ENCODE measurements at places on chromosomes 3 and 15.
A peak's percentile ranks its signal among the peaks of the same experiment; 100 is the strongest.

DNA sequence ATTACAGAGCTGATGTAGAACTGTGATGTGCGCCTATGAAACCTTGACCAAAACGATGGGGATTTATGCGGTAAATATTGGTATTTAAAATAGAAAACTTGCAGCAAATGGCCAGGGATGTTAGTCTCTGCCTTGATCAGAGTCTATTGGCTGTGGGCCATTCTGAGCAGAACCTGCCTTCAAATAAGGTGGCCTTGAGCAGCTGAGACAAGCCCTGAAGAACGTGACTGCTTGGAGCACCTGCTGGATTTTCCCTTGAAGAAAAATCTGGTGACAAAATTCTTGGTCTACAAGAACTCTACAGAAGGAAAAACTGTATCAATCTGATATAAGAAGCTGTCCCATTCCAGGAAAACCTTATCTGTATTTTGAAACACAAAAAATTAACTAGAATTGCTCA lies 820.1 kb upstream of the EPHA6 start:
- no peak for DNase-seq

DNA sequence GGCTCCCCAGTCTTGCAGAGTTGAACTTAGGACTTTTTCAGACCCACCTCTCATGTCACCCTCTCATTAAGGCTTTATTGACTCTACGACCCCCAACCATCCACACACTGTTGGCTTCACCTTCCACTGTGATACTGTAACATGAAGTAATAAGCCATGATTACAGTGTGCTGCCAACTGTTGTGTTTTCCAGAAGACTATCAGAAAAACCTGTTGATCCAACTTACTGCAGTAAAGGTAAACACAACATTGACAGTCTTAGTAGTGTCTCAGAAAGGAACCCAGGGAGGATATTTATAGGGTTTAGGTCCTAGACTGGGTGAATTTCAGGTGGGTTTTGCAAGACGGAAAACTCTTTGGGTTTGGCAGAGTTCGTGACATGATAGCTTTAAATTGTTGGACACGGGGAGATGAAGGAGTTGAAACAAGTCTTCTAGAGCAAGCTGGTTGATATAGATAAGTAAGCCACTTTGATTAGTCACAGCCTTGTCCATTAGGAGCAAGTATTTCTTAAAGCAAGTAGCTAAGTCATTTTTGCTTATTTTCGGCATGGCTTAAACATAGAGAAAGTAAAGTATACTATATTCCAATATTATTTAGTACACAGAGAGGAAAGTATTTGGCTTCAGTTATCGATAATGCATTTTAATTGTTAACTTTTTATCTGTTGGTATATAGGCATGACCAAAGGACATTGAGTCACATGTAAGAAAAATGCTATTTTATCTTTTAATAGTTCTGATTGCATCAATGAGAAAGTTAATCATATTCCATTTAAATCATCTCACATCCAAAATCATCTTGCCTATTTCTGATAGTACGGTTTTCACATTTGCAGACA lies 2.4 kb upstream of the COL6A5 start:
- no peak for DNase-seq

DNA sequence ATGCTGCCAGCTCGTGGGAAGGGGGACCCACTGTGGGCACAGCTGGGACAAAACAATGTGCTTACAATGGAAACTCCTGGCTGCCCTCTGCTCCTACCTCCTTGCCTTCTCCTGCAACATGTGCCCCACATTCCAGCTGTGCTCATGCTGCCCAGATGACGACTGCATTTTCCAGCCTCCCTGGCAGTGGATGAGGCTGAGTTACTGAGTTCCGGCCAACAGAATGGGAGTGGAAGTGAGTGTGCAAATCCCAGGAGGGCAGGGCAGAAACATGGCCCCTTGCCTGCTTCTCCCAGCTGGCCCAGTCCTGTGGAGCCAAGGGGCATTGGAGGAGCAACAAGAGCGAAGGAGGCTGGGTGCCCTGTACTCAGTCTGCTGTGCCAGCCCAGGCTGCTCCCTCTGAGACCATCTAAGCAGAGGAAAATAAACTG lies 17.1 kb downstream of the KLF15 start:
- DNase-seq: no peak

DNA sequence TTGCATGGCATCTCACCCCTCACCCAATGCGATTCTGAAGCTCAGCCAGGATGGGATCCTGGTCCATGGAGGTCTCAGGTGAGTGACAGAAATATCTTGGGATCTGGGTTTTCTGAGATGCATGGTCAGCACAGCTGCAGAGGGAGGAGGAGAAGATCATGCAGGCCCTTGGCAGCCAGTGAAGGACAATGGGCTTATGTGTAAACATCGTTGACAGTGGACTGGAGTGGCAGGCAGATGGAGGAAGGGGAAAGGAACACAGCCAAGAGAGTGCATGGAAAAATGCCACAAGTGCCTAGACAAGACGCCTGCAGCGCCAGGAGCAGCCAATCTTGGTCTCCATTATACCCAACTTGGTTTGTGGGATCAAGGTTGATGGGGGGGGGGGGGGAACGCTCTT lies 347.9 kb downstream of the MCTP2 start:
- DNase-seq: no peak

DNA sequence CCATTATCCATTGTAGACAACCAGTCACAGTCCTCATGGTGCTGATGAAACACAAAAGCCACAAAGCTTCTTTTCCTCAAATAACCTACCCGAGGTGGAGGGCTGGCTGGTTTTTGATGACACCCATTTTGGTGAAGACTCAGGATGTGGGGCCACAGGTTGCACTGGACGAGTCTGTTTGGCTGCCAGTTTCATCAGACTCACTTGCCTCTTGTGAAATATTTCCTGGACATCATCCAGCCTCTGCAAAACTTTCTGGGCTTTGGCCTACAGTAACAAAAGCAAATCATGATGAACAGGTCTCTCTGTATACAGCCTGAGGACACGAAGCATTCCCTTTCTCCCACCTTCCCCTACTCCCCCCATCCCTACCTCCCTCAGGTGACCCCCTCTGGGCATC lies 42.2 kb downstream of the B3GNT5 start:
- DNase-seq: peak; percentile 91

DNA sequence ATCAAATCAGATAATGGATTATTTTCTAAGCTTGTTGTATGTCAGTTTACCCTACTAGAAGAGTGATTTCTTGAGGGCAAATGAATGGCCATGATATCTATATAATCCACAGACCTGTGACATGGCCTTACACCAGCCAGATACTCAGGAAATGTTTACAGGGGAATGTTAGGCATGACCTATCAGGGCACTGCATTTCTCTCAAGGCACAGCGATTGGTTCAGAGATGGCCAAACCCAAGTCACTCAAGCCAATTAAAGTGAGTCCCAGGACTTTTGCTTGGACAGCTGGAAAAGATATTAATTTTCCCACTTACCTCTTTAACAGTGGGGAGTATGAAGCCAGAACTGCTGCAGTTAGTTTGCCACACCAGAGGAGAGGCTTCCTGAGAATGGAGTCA lies 28.7 kb upstream of the GATA2 start:
- no peak for DNase-seq

- no peak for DNase-seq
These were observed 46.6 kb downstream of the XXYLT1 start for GRCh38 chr3:195224156-195224979.

GRCh38 chr3:107680698-107681097 lies 157.9 kb downstream of the BBX start:
- no peak for DNase-seq

- no peak for DNase-seq
These were observed 42.8 kb downstream of the SEMA3G start for GRCh38 chr3:52402101-52402521.

DNA sequence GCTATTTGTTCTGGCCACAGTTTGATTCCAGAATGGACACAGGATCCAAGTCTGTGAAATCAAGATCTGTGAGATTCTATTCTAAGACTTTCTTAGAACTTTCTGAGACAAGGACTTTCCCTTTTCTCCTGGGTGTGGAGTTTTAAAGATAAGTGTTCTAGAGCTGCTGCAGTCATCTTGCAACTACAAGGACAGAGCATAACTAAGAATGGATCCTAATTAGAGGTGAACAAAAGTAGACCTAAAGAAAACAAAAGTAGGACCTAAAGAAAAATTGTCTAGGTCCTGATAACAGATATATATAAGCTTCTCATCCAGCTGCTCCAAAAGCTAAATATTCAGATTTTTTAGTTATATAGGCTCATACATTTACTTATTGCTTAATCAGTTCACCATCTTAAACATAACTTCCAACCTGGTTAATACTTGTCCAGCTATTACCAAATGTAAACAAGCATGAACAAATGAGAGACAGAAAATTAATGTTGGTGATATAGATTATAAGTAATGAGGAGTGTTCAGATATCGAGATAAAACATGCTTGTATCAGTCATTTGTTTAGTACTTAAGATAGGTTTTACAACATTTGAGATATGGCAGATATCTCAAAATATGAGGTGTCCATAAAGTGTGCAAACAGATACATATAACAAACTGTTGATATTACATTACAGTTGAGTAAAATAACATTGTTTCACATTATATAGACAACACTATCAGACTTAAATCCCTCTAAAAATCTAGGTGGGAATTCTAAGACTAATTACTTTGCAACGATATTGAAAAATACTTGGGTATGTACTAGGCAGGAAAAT lies 75.1 kb downstream of the CD200 start:
- DNase-seq: no peak

GRCh38 chr3:54964081-54964480 lies 36.2 kb upstream of the LRTM1 start:
- DNase-seq: no peak

DNA sequence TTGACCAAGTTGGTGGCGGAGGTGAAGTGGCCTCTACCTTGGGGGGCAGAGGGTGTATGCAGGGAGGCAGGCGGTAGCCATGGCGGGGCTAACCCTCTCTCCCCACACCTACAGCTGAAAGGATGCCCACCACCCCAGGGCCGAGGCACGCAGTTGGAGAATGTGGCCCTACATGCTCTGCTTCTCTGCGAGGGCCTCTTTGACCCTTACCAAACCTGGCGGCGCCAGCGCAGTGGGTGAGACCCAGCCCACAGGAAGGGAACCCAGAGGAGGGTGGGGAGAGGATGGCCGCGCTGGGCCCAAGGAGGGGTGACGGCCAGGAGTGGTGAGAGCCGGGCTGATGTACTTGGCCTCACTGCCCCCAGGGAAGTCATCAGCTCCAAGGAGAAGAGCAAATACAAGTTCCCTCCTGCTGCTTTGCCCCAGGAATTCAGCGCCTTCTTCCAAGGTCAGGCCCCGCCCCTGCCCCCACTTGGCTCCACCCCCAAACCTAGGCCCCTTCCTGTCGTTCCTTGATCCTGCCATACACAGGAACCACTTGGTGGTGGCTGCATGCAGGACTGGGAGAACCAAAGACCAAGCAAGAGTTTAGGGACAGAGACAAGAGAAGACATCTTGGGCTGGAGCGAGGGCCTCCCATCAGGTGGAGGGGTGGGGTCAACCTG lies 9.8 kb downstream of the NBEAL2 start:
- no peak for DNase-seq

- DNase-seq: no peak
These were observed 319 bp upstream of the TP63 start for GRCh38 chr3:189630767-189631372.

GRCh38 chr3:182954553-182955235 lies 25.6 kb downstream of the DCUN1D1 start:
- DNase-seq: no peak

GRCh38 chr15:42549741-42550392 lies 1.2 kb downstream of the HAUS2 start:
- no peak for DNase-seq

Data from GF-D8 (cell line).